ENCODE measurements at places on chromosomes 12 and 14.

GRCh38 chr14:50452979-50453705 is 56.5 kb upstream of the CDKL1 start:
- DNase-seq = no peak

- DNase-seq = no peak
These were observed 58.7 kb downstream of the POLR3B start for GRCh38 chr12:106416273-106416672.

- DNase-seq = no peak
These were observed 82.5 kb upstream of the FICD start for GRCh38 chr12:108432423-108433121.

- DNase-seq = no peak
These were observed 36.2 kb downstream of the DLK1 start for GRCh38 chr14:100762901-100763300.

DNA sequence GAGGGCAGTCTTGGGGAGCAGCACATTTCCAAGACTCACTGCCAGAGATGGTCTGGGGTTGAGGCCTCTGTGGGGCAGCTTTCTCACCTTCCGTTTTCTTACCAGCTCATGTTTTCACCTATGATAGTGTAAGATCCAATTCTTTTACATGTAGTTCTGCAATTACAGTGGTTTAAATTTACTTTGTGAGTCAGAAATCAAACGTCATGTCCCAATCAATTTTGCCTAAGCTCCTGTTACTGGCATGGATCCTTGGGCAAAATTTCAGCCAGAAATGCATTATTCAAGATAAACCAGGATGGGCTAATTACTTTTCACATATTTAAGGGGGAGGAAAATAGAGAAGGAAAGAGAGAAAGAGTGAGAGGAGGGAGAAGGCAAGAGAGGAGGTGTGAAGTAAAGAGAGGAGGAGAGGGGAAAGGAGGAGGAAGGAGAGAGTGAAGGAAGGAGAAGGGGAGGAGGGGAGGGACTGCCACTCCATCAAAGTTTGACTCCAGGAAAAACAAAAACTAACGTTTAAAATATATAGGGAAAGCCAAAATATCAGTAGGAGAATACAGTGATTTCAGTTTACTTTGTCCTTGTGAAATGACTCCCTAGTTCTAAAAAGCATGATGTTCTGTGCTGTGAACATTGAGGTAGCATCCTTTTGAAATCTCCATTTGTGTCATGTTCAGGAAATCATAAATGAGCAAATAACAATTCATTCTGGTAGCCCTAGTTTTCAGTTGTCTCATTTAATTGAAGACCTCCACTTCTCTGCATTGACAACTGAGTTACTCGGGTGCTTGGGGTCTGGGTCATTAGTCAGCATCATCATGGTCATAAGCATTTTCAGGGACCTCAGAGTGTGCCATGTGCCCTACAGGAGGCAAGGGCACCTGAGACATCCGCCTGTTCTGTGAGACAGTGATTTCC is 3.0 kb downstream of the BMAL2 start:
- DNase-seq = no peak

DNA sequence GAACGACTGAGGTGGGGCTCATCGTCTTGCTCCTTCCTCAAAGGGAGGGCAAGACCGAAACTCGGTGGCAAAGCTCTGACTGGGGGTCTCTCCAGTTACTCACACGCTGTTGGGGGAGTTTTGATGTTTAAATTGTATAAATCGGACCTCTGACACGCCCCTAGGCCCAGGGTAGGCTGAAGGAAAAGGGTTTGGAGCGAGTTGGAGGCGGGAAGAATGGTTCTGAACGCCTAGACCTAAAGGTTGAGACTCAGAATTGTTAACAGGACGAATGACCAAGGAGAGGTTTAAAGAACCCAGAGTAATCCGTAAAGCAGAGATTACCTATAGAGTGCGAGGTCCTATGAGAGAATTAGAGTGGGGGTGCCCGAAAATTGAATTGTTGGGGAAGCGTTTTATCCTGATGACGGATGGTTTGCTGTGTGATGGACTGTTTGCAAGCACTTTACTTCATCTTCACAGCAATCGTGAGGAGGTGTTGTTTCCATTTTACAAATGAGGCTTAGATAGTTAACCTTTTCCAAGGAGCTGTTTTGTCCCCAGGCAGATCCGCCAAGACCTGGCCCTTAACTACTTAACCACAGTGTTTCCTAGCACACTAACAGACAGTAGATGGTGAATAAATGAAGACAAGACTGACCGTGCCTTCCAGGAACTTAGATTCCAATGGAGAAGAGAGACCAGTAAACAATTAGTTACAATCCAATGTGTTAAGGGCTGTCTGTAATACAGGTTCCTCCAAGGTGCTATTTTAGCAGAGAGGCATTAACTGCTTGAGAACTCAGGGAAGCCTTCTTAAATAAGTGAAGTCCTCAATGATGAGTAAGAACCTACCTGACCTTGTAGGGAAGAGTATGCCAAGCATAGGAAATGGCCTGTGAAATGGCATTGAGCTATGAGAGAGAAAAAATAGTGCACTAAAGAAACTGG is 929 bp upstream of the UBE2N start:
- no peak for DNase-seq

GRCh38 chr12:11837216-11837934 is 187.9 kb downstream of the ETV6 start:
- no peak for DNase-seq

GRCh38 chr12:4052691-4053090 is 179.5 kb upstream of the PARP11 start:
- no peak for DNase-seq

DNA sequence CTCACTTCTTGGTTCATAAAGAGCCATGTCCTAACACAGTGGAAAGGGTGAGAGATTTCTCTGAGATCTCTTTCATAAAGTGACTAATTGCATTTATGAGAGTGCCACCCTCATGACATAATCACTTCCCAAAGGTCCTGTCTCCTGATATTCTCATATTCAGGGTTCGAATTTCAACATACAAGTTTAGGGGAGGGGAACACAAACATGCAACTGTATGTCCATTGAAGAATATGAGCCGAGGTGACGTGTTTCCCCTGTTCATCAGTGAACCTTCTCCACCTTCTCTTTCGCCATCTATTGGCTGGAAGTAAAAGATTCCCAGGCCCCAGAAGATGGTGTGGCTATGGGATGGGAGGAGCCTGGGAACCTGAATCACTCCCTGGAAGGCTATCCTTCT is 354.2 kb upstream of the ATP2B1 start:
- DNase-seq = no peak

DNA sequence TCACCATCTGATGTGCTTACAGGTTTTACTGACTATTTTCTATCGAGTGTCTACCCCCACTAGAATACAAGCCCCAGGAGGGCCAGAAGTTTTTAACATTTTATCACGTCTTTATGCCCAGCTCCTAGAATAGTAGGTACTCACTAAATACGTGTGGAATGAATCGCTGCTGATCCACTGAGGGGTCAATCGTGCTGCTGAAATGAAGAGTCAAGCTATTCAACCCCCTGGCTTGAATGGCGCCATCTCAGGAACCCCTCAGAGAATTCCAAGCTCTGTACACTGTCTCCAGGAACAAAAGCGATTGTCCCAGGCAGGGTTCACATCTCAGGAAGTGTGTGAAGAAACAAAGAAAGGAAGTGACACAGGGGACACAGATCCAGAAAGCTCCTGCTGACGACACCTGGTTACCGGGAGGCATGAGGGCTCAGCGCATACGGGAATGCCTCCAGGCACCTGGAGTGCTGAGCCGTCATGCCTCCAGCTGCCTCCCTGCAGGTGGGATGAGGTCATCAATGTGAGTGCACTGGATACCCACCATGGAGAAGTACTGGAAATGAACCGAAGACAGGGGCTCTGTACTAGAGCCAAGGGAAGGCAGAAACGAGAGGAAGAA is 45.6 kb downstream of the PITPNM2 start:
- DNase-seq = no peak

DNA sequence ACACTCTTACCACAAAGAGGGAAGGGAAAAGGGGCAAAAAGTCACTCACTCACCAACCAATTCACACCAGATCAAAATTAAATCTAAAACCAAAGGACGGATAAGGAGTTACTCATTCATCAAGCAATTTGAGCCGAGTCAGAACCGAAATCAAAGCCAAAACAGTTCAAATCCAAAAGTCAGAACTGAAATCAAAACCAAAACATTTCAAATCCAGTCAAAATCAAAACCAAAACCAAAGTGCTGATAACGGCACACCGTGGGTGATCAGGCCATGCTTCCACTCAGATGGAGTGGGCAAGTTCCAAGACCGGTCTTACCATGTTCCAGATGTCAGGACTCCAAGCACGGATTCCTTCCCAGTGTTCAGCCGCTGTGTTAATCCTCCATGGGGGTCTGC is 139.5 kb downstream of the SLC38A6 start:
- no peak for DNase-seq

DNA sequence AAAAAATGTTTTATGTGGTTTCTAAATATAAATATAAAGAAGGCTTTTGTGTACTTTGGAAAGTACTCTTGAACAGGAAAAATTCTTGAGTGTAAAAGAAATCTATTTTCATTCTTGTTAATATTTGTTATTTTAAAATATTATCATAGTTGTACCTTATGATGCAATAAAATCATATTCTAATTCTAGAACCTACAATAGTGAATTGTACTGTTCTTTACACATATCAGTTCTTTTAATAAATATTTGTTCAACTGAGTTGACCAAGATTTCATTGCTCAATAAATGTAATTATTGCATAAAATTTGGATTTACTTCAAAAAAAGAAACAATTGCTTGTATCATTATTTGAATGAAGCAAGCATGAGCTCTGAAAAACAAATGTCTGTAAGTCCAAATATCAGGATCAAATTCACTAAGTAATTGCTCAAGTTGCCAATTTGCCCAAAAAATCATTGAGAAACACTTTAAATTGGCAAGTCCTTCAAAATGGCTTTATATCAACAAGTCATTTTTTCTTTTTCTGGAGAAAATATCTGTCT is 191.6 kb upstream of the SLC16A7 start:
- DNase-seq = no peak

GRCh38 chr14:24978862-24979724 is 70.9 kb downstream of the STXBP6 start:
- DNase-seq = no peak

GRCh38 chr12:38144601-38145436 is 171.8 kb upstream of the ALG10B start:
- no peak for DNase-seq

DNA sequence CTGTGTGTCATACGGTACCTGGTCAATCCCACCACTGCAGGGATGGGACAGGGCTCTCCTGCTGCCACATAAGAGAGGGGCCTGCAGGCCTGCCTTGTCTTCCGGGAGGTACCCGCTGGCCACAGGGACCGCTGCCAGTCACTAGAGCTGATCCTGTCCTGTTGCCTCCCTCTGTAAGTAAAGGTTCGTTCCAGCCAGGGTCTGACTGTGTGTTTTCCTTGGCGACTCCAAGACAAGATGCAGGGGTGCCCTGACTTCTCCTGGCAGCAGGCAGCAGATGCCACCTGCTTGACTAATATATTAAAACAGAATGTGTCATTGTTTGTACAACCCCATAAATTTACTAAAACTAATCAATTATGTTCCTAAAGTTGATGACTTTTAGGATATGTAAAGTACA is 41.5 kb upstream of the ASPG start:
- DNase-seq = no peak

DNA sequence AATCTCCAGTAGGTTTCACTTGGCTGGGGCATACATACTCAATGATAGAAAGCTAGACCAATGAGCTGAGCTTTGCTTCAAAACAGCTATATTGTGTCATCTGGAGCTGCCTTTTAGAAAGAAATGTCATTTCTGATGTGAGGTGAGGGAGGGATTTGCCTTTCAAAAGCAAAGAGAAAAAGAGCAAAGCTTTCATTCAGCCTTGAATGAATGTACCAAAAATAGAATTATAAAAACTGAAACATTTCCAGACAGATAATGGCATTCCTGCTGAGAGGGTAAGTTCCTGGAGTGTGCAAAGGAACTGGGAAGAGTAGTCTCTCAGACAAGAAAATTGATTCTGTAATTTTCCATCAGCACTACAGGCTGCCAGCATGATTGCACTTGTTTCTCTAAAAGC is 710.0 kb downstream of the LRFN5 start:
- DNase-seq = no peak

GRCh38 chr14:39169541-39169900 is 612 bp downstream of the TRAPPC6B start:
- no peak for DNase-seq

DNA sequence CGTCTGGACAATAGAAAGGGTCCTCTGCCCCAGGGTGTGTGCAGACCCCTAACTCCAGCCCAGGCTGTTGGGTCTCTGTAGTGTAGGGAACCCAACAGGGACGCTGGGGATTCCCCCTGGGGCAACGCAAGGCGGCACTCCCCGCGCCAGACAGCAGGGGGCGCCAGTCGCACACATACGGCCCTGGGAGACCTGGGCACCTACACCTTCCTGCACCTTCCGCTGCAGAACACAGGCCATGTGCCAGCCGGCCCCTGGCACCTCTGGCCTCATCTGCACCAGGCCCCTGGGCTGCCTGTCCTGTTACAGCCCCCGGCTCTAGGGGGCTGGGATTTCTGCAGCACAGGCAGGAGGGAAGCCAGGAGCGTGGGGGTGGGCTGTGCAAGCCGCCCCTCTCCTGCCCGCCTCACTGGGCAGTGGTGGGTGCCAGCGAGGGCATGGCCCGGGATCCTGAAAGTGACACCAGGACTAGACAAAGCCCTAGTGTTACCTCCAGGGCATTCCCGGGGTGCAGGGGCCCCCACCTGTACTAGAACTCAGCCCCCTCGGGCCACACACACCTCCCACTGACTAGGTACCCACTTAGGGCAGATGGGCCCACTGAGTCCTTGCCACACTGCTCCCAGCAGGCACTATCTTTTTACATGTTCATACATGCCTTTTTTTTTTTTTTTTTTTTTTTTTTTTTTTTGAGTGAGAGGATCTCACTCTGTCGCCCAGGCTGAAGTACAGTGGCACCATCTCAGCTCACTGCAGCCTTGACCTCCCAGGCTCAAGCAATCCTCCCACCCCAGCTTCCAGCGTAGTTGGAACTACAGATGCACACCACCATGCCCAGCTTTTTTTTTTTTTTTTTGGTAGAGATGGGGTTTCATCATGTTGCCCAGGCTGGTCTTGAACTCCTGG is 37.5 kb downstream of the CCNK start:
- DNase-seq = peak; percentile 92

DNA sequence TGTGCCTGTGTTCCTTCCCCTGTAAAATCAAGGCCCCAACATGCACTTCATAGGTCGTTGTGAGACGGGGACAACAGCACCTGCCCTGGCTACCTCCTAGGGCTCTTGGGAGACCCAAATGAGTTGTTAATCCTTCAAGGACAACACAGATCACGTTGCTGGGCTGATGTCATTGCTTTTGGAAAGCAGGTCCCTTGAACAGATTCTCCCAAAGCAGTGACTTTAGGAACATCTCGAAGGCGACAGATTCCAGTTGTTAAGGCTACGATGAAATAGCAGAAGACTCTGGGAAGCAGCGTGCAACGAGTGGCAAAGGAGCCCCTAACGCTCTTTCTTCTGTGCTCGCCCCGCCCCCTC is 26.2 kb upstream of the MAP1LC3B2 start:
- DNase-seq = no peak

- DNase-seq = peak; percentile 74
These were observed 516 bp downstream of the ANKRD9 start for GRCh38 chr14:102508774-102509745.

DNA sequence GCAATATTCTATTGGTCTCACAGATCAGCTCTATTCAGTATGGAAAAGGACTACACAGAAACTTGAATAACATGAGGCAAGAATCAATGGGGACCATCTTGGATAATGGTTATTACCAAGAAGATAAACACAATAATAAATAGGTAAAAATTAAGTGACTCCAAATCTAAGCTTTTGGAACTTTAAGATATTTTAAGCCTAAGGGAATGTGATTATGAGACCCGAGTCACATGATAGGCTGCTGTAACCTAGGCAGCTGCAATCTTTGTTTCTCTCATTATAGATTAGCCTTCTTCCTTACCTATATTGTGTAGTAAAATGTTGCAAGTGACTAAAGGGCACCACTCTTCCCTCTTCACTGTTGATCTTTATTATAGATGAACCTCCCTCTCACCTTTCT is 121.9 kb downstream of the SYT10 start:
- no peak for DNase-seq

Data from 8988T (cell line).